NCI-H2081 treated with DMSO at 0.1 percent for 48 hours (cell line): ENCODE measurements at places on chromosomes 3 and 15.

DNA sequence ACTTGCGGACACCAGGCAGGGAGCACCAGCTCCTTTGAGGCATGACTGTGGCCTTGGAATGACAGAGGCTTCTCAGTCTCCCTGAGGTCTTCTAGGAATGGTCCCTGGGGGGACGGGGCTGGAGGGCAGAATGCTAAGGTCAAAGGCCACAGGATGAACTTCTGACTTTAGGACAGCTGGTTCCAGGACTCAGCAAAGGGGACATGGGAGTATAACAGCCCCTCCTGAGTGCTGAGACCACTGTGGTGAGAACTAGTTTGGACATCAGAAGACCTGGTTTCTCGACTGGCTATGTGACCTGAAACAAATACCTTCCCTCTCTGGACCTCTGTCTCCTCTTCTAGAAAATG is 17.8 kb downstream of the ITGA11 start:
- DNase-seq, result no peak

- no peak for DNase-seq
Observed at GRCh38 chr3:107797586-107797985, 274.8 kb downstream of the BBX start.

DNA sequence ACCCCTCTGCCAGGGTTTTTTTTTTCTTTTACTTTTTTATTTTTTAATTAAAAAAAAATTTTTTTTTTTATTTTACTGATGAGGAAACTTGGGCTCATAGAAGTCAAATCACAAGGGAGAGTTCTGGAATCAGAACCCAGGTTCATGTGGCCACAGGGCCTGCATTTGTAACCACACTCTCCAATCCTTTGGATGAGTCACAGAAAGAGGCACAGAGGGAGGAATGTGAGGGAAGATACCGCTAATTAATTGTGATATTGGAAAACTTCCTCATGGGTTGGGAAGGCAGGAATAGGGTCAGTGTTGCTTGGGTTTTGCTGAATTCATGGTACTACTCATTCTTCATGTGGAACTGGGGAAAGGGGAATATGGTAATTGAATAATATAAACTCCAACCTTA is 132.9 kb upstream of the SLC6A11 start:
- DNase-seq, result no peak

GRCh38 chr15:33402600-33402999 is 91.8 kb downstream of the RYR3 start:
- DNase-seq, result no peak

- DNase-seq, result no peak
Observed at GRCh38 chr3:26229801-26230200, 392.8 kb upstream of the LRRC3B start.
